Stimulated activated CD8-positive, alpha-beta memory T cell treated with anti-CD3 and anti-CD28 coated beads, Interleukin-15, amount 100 ng/mL, for 4 hours (primary cell): ENCODE measurements at places on chromosomes 13 and 19.

GRCh38 chr13:89393758-89394304 lies 1722.7 kb downstream of the SLITRK5 start:
- no peak for DNase-seq

DNA sequence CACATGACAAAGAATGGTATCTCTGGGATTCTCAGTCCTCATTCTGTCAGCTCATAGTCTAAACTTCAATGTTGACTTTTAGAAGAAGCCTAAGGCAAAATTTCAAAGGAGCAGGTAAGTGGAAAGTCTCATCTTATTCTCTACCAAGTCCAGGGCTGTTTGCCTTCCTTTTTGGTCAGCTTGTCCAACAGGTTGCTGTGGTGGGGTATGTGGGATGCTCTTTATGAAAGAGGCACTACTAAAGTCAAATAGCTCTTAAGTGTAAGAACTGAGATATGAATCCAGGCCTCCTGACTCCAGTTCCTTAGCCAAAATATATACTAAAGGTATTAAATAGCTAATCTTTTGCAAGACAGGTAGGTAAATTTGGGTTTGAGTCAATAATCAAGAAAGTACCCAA lies 540.6 kb upstream of the SPRY2 start:
- DNase-seq, result no peak

DNA sequence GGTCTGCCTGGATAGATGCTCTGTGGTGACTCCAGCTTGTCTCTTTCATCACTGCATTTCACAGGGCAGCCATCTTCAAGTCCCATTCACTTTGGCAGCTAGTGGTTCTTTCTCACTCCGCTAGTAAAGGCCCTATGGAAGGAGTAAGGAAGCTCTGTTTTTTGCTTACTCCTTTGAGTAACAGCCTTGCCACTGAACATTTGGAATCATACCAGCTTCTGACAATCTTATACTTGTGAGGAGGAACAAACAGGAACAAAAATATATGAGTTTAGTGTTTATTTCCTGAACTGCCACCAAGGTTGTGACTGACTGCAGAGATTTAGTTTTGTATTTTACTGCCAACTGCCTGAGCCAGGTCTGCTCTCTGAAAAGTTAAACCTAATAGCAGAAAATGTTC lies 38.7 kb downstream of the KCTD4 start:
- DNase-seq, result no peak

GRCh38 chr19:18529782-18530181 lies 7.9 kb upstream of the ELL start:
- DNase-seq, result no peak

GRCh38 chr13:100506600-100507422 lies 81.8 kb downstream of the GGACT start:
- DNase-seq, result no peak

DNA sequence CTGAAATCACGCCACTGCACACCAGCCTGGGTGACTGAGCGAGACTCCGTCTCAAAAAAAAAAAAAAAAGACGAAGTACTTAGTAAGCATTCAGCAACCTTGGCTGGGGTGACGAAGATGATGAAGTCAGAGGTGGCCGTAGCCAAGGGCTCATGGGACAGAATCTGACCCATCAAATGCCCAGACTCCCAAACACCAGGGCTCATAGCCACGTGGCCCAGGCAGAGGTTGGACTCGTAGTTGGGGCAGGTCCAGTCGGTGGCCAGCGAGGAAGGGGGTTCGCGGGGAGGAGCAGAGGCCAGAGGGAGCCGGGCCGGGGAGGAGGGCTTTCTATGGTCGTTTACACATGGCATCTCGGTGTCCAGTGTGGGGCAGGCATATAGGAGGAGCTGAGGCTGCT lies 52.1 kb upstream of the EHD2 start:
- DNase-seq, result no peak

DNA sequence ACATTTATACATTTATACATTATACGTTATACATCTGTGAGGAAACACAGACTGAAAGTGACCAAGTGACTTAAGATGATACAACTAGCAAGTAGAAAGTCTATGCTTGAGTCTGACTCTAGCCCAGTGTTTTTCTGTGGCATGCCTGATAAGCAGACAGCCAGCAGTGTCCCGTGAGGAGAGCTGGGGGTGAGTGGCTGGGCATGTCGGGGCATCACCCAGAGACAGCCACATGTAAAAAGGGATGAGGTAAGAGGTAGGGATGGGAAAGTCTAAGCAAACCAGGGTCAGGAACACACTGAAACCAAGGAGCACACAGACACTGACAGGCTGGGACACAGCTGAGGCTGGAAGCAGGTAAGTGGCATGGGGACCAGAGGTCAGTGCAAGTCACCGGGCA lies 333.2 kb downstream of the FOXO1 start:
- DNase-seq, result no peak

GRCh38 chr19:1911098-1911497 lies 5.9 kb downstream of the ADAT3 start:
- DNase-seq, result no peak

DNA sequence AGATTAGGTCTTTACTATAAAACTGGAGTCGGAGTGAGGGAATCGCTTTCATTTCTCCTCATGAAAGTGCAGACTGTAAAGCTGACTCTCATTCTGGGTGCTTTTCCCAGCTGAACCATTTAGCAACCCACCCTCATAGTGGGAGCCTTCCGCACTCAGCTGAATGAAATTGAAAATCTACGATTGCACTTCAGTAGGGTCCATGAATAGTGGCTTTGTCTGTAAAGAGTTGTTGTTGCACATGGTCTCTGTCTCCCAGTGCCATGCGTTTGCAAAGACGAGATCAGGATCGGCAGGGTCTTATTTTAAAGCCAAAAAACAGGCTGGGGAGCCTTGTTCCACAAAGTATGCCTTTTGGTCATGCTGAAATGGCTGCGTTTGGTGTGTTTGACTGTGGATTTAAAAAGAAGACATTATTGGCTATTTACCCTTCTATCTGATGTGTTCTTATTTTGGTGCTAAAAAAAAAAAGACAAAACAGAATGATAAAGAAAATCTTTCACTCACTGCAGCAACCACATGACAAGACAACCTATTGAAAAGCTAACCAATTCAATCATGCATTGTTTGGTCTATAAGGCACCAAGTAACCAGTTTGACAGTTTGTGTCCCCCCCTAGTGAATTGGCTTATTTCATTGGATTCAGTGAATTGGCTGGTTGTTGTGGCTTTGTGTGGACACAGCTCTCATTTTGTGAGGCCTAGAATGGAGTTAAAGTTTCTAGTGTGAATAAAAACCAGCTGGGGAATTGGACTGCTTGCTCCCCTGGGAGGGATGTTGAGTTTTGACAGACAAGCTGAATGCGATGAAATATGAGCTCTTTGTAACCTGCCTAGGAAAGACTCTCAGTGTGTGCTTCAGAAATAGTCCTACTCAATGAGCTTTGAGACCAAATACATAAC lies 65.6 kb downstream of the ARHGAP35 start:
- DNase-seq, result no peak

DNA sequence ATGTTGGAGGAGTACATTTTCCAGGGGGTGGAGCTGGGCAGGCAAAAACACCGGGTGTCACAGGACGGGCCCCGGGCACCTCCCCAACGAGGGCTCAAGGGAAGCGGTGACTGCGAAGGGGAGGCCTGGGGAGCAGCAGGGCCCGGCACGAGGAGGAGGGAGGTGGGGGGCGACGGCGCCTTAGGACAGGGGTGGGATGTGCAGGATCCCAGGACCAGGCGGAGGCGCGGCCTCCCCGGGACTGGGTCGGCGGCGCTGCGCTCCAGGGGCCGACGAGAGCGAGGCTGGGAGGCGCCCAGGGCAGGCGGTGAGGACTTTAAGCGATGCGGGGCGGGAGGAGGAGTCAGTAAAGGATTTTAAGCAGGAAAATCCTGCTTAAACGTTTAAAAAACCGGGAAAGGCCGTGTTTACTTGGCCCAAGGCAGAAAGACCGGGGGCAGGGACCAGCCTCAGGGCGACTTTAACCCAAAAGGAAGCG lies 427 bp downstream of the ZNF160 start:
- DNase-seq, result no peak

DNA sequence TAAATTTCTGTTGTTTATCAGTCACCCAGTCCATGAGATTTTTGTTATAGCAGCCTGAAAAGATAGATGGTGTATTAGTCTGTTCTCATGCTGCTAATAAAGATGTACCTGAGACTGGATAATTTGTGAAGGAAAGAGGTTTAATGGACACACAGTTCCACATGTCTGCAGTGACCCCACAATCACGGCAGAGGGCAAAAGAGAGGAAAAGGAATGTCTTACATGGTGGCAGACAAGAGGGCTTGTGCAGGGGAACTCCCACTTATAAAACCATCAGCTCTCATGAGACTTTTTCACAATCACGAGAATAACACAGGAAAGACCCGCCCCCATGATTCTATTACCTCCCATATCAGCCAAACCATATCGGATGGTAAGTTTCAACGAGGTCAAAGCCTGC lies 309.2 kb downstream of the LIG4 start:
- DNase-seq, result no peak

- DNase-seq, result no peak
Measured at GRCh38 chr13:97425590-97425989, 8.4 kb upstream of the RAP2A start.

DNA sequence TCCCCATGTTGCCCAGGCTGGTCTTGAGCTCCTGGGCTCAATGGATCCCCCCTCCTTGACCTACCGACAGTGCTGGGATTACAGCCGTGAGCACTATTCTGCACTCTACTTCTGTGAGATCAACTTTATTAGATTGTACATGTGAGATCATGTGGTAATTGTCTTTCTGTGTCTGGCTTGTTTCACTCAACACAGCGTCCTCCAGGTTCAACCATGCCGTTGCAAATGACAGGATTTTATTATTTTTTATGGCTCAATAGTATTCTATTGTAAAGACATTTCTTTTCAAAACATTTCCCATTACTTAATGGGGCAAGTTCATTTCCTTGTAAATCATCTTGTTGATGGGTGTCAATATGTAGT lies 1.5 kb upstream of the OBI1 start:
- no peak for DNase-seq

DNA sequence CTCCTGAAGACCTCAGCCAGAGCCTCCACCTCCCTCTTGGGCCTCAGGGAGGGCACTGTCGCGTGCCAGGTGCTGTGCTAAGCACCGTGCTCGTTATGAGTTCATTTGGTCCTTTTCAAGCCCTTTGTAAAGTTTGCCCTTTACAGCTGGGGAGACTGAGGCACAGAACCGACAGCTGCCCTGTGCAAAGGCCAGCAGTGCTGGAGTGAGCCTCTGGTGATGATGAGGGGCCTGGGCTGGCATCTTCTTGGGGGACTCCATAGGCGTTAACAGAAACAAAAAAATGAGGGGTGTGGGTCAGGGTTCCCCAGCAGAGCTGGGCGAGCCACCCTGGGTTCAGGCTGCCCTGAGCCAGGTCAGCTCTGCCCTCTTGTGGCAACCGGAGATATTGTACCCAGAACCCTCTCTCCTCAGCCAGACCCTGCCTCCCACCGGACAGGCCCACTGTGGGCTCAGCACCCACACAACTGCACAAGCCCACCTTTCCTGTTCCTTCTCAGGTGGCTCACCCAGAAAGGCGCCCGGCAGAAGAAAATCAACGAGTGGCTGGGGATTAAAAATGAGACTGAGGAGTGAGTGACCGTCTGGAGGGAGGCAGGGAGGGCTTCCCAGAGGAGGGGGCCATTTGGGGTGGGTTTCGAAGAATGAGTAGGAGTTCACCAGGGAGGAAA lies 5.5 kb upstream of the IFI30 start:
- no peak for DNase-seq

DNA sequence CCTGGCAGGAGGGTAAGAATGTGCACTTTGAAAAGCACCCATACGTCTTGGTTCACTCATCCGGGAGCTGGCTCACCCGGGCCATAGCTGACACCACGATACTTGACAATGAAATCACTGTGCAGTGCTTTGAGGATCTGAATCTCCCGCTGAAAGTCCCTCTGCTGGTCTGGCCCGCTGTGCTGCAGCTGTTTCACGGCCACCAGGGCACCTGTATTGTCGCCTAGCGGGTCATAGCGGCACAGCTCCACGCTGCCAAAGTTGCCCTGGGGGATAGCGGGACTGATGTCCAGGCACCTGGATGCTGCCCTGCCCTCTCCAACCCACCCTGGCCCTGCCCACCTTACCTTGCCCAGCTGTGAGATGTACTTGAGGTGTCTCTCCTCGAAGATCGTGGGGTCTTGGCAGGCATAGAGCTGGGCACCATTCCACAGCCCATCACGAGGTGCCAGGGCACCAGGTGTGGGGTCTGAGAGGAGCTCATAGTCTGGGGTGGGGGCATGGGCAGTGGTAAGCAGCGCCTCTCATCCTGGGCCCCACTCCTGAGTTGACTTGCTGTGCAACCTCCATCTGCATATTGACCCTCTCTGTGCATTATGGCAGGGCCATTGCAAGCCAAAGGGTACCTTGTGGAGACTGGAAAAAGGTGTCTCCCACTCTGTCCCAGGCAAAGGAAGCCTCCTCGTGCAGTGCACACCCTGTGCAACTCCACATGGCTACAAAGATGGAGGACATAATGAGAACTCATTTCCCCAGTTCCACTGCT lies 11.3 kb upstream of the INSL3 start:
- no peak for DNase-seq

DNA sequence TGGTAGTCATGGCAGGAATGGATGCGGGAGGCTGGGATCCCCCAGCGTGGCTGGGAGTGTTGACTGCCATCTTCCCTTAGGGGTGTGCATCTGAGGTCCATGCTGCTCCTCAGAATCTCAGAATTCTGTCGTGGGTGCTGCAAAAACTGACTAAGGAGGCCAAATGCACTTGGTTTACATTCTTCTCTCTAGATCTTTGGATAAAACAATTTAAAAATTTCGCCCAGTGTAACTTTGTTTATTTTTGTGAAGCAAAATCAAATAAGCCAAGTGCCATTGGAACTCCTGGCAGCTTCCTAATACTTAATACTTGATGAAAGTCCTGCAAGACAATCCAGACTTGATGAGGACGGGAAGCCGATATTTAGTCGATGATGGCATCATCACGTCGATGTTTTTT lies 27.8 kb upstream of the TM9SF2 start:
- no peak for DNase-seq
